ENCODE measurements at places on chromosomes 1 and 21.
A peak's percentile ranks its signal among the peaks of the same experiment; 100 is the strongest.

DNA sequence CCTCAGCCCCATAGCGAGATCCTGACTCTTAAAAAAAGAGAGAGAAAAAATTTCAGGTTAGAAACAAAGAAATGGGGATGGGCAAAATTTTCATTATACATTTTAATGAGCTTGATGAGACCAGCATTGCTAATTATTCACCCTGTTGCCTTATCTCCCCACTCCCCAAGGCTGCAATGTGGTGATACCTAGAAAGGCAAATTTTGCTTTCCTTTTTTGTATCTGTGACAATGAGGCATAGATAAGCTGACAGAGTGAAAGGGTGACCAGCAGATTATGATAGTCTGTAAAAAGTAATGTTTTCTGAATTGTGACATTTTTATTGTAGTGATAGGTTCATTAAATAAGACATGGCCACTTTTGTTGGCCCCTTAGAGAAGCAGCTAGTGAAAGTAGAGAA, 12.9 kb downstream of the SRRM1 start:
- no peak for DNase-seq

GRCh38 chr1:81452693-81453366, 347.9 kb upstream of the ADGRL2 start:
- DNase-seq: no peak

GRCh38 chr1:88946861-88947260, 45.6 kb downstream of the KYAT3 start:
- DNase-seq: no peak

DNA sequence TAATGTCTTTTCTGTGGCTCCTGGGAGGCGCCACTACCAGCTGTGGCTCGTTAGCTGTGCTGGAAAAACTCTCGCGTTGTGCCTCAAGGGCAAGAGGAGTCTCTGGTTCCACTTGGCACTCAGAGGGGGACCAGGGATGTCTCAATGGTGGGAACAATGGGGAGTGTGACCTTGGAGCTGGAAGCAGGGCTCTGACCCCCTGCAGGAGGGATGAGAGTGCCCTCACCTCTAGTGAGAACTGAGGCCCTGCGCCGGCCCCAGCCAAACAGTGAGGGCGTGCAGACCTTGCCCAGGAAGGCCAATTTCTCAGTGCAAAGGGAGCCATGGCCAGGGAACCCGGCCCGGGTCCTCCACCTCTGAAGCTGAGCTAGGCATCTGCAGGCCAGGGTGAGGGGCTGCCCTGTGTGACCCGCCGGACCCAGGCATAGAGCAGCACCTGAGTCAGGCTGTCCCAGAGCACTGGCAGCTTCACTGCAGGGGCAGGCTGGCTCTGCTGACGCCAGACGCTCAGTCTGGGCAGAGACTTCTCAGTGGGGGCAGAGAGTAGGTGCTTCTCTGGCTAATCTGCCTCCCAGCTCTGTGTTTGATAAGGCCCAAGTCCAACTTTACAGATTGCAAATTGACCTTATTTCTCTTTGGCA, 1.8 kb downstream of the RD3 start:
- DNase-seq: no peak

- DNase-seq: no peak
Measured at GRCh38 chr1:58576727-58577653, at the start of gene TACSTD2. Gene TACSTD2, minus strand, starts transcription at chr1:58577252. Its CDS starts 96 bp downstream, at chr1:58577156.

GRCh38 chr21:42233067-42233961, 14.4 kb downstream of the ABCG1 start:
- DNase-seq: peak; percentile 71

DNA sequence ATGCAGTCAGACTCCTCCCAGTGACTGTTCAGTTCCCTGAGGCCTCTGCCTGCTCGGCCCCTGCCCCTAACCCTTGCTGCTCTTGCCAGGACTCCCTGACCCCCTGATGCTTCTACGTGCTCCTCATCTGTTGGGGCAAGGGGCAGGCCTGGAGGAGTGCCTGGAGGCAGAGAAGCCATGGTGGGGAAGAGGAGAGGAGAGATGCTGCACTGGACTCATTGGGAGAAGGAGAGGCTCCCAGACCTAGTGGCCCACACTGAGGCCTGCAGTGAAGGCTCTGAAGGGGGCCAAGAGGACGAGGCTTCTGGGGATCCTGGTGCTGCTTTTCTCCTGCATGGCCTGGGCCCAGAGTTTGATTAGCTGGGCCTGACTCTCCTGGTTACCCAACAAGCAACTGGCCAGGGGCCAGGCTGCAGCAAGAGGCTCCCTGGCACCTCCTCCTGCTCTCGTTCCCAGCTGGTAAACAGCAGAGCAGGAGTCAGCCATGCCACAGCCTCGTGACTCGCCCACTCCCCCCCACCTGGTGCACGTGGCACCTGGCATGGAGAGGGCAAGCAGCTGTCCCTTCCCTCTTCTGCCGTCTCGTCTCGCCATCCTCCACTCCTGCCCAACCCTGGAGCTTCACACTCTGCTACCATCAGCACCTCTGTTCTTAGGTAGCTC, 847 bp upstream of the RORC start:
- DNase-seq: no peak

GRCh38 chr1:25461849-25462248, 31.2 kb downstream of the MACO1 start:
- no peak for DNase-seq

- DNase-seq: no peak
Measured at GRCh38 chr1:19390166-19390850, 78.2 kb downstream of the SLC66A1 start.

DNA sequence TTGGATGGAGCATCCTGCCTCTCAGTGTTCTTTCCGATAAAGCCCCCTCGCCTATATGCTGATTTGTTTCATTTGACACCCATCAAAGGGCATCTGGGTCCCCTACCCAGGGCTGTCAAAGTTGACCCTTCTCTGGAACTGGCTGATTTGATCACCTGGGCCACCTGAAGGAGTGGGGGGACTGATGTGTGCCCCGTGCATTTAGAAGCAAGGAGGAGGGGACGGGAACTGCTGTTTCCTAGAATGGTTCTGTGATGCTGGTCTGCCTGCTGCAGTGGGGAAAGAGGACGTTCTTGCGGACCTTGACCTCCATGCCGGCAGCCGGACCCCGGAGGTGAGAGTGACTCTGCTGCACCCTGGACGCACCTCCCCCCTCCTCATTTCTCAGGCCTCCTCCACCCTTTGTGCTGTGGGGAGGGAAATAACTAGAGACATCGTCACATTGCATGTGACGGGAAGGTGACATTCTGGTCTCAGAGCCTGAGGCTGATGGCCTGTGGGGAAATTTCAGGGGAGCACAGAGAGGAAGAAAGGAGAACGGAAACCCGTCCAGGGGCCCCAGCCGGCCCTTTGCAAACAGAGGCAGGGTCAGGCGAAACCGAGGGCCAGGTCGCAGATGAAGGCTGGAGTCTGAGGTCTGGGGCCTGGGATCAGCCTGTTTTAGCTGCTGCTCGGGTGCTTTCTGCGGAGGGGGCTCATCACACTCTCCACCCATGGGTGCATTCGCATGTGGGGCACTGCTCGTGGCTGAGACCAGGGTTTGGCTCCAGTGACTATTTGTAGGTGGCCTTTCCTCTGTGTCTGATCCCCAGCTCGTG, 25.7 kb downstream of the CRYAA start:
- DNase-seq: no peak

DNA sequence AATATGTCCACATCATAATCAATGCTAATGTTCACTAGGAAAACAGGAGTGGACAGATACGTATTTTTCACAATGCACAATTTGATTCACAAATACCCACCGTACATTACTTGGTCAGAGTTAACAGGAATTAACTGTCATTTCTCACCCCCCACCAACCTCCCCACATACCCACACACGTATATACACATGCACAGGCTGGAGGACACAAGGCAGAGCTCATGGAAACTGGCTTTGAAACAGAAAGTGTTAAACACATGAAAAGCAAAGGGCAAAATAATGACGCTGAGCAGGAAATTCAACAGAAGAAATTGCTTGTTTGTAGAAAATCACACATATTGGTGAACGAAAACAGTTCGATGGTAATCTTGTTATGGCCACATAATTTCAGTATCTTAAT, 188.4 kb upstream of the DMRTA2 start:
- DNase-seq: no peak

GRCh38 chr1:91937613-91938012, 11.6 kb upstream of the BRDT start:
- DNase-seq: no peak

- DNase-seq: no peak
Measured at GRCh38 chr21:42652527-42653230, 742 bp upstream of the PDE9A start.

DNA sequence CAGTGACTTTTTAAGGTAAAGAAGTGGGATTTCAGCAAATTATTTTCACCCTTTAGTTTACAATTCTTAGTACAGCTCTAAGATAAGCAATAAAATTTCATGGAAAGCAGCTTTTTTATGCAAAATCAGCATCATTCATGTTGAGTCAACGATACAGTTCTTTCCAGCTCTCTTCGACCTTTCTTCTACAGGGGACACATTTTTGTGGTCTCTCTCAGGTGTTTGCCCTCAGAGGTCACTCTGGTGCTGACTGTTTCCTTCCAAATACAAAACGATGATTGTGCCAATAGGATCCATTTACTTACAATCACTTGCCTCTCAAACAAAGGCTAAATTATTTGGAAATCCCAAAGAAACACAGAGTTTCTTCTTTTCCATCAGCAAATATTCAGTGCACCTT, 51.0 kb downstream of the PSMG1 start:
- no peak for DNase-seq

GRCh38 chr1:72954943-72955342, 672.6 kb upstream of the NEGR1 start:
- no peak for DNase-seq

GRCh38 chr1:160109686-160110085, 5.9 kb upstream of the ATP1A2 start:
- no peak for DNase-seq

- DNase-seq: no peak
Measured at GRCh38 chr21:16624479-16625118, 888.2 kb upstream of the CXADR start.

DNA sequence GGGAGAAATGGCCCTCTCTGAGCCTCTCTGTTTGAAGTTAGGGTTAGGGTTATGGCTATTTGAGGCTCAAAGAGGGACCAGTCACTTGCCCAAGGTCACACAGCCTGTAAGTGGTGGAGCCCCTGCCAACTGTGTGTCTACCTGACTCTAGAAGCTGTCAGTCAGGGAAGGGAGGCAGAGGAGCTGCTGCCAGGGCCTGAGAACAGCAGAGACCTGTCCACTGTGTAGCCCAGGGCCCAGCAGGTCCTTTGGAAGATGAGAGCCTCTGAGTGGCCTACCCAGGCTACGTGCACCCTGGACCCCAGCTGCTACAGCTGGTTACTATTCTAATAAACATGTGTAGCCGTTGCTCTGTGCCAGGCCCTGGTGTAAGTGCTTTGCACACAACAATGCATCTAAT, 15.1 kb upstream of the EDN2 start:
- no peak for DNase-seq

GRCh38 chr1:168483539-168483938, 60.3 kb downstream of the XCL2 start:
- DNase-seq: no peak

GRCh38 chr1:153533689-153534201, 2.0 kb downstream of the S100A6 start:
- no peak for DNase-seq

- DNase-seq: no peak
Measured at GRCh38 chr1:87329526-87330056, 911 bp downstream of the LMO4 start.

- no peak for DNase-seq
Measured at GRCh38 chr1:205510308-205510950, 6.0 kb downstream of the CDK18 start.

- no peak for DNase-seq
Measured at GRCh38 chr1:114428083-114428754, 82.8 kb downstream of the TRIM33 start.

DNA sequence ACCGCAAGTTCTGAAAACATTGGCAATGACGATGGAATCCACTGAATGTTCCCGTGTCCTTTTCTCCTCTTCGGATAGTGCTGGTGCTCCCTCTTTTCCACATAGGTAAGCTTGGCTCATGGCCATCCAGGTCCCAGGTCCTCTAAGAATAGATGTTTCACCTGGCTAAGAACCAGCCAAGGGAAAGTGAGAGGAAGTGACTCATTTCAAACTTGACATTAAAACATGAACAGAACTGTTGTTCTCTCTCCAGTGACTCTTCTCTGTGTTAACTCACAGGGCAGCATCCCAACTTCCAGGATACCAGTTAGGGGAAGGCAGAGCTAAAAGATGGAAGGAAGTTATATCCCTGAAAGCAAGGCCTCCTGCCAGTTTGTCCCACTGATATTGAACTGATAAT, 493.8 kb upstream of the CHRM3 start:
- DNase-seq: no peak

- no peak for DNase-seq
Measured at GRCh38 chr1:39214998-39215873, 10.7 kb downstream of the MACF1 start.

GRCh38 chr21:29299916-29300806, 1.4 kb downstream of the BACH1 start:
- DNase-seq: peak; percentile 41

DNA sequence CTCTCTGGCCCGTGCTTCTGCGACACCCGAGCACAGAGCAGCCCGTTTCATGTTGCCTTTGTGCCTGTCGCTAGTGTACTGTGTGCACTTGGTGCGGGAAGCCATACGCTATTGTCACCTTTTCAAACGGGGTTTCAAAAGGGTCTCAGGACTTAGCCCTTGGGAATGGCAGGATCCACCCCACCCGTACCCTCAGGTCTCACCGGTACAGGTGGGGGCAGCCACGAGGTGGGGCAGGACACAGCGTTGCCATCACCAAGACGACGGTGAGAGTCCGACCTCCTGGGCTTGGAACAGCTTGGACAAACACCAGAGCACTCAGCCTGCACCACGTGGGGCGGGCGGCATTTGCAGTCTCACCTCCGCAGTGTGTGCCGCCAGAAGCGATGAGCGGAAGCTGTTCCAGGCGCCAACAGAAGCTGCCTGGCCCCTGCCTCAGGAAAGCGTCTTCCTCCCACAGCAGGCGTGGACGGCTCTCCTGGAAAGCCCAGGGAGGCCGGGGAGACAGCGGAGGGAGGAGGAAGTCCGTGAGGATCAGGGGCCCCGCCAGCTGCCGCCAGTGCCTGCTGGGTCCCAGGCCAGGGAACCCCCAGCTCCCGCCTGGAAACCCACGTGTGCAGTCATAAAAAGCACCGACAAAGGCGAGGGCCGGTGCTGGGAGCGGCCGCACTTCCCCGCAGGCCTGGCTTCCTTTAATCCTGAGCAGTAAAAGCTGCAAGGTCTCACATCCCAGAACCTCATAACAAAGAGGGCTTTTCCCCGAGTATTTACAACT, 131.3 kb upstream of the ARHGEF16 start:
- no peak for DNase-seq

DNA sequence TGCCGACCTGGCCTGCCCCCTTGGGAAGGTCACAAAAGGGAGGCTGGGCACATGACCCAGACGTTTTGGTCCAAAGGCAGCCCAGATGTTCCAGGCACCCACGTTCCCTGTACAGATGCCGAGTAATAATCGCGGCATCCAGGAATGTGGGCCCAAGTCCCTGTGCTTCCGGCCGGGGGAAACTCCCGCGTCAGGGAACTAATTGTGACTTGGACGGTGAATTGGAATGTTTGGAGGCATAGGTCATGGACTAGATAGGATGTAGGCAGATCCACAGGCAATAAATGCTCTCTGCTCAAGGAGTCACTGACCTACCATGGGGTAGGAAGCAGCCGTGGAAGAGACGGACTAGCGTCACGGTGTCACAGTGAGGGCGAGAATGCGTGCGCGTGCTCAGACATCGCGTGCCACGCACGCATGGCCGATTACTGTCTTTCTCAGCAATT, 178.4 kb downstream of the DUSP10 start:
- no peak for DNase-seq
